Right renal pelvis (tissue), 4 donors: ENCODE measurements at places on chromosomes 6 and 20. TPM values are rescaled to one million over a fixed set of nuclear protein-coding genes. Genes with fewer than 3 reads are reported as not detected.

- DNase-seq, result no peak
These were observed 101.9 kb upstream of the NUP153 start for GRCh38 chr6:17808609-17809008.

DNA sequence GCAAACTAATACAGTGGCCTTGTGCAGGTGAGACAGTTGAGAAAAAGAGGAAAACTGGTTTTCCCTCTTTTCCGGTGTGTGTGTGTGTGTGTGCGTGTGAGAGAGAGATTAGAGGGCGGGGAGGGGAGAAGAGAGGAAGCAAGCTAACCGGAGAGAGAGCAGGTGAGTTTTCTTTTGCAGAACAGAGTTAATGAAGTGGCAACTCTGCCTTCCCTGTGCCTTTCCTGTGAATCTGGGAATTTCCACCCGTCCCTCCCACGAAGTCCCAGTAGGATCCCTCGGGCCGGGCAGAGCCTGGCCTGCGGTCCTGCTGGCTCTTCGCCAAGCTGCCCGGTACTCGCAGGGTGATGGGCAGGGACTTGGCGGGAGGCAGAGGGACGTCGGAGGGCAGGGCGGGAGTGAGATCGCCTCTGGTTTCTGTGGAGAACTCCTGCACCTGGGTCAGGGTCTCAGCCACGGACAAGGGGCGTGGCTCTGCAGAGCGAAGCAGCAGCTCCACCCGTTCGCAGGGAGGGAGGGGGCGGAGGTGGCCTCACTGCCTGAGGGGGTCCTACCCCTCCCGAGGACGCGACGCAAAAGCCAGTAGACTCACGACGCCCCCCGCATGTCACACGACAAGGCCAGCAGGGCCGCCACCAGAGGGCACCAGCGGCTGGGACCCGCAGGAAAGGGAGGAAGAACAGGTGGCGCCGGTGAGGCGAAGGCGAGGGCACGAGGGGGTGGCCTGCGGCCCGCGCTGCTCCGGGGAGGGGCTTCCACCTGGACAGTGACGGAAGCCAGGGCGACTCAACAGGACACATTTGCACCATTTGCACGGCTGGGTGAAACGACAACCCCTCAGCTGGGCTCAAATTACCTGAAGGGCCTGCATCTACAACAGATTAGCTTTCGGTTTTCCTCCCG is 51.2 kb upstream of the RNF182 start:
- peak; percentile 65 for DNase-seq

DNA sequence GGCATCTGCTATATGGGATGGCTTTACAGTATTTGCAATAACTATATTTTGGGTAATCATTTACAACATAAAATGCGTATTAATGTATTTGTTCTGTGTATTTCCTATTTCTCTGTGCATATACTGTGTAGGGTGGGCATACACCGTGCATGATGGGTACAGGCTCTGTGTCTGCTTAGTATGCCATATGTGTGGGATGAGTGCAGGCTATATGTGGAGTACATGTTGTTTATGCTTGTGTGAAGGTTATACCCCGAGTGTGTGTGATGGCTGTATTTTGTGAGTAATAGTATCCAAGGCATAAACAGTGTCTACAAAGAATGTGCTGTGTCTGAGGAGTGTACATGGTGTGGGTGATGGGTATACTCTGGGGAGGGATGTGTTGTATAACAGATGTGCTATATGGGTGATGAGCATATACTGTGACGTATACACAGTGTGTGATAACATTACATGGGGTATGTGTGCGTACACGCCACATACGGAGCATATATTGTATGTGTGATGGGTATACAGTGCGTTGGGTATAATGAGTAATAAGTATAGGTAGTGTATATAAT is 52.7 kb downstream of the CPXM1 start:
- DNase-seq, result no peak

The XPO5 gene
- 48.9 TPM for polyA plus RNA-seq

The OPN5 gene
- polyA plus RNA-seq, result 0.52 TPM
